ENCODE measurements at places on chromosomes 3 and 15. TPM values are rescaled to one million over a fixed set of nuclear protein-coding genes. Genes with fewer than 3 reads are reported as not detected.

SLCO2A1 gene
- 4.4 TPM for total RNA-seq

PARP9 gene
- total RNA-seq: 5.4 TPM

ATP2B2 gene
- total RNA-seq: 72.1 TPM

GPR27 gene
- total RNA-seq: 15.7 TPM

CYP1A2 gene
- not detected for total RNA-seq

PKM gene
- total RNA-seq: 327 TPM

CAPN7 gene
- 59.7 TPM for total RNA-seq

DPPA2 gene
- total RNA-seq: not detected

CHRFAM7A gene
- total RNA-seq: 6.4 TPM

SLC27A2 gene
- total RNA-seq: 6.4 TPM

CKMT1A gene
- 8.2 TPM for total RNA-seq

CCR8 gene
- not detected for total RNA-seq

PFN2 gene
- total RNA-seq: 297 TPM

MAGEF1 gene
- total RNA-seq: 29.7 TPM

CHRNA5 gene
- total RNA-seq: 5.1 TPM
